ENCODE measurements at places on chromosomes 1 and 21.

GRCh38 chr1:184896000-184896399 is 78.3 kb downstream of the NIBAN1 start:
- no peak for DNase-seq

GRCh38 chr1:18962121-18962721 is 5.7 kb upstream of the IFFO2 start:
- no peak for DNase-seq

GRCh38 chr1:192951691-192952460 is 107.3 kb downstream of the UCHL5 start:
- peak; percentile 80 for DNase-seq

DNA sequence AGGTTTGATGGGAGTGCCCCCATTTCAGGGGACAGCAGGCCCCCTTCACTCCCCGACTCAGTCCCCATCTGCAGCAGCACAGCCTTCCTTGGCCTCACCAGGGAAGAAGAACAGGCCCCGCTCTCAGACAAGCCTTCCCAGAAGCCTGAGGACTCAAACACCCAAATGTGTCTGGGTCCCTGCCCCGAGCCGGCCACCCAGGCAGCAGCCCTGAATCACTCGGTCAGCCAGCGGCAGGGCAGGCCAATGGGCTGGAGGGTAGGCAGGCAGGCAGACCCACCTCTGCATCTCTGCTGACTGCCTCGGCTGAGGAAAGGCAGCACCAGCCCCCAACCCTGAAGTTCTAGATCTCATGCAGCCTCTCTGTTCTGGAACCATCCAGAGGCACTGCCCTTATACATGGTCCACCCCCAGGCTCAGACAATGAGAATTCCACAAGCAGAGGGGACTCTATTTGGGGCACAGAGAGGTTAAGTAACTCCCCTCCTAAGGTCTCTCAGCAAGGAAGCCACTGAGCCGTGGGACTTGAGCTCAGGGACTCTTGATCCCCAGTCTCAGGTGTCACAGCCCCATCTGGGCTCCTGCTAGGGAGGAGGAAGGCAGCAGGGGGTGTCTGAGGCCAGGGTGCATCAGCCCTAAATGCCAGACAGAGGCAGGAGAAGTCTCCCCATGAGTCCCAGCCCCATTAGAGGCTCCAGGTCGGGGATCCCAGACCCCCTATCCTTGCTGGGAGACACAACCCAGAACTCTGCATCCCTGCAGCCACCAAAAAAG is 33.2 kb upstream of the RUNX3 start:
- no peak for DNase-seq

GRCh38 chr1:76303340-76303717 is 228.8 kb downstream of the ST6GALNAC3 start:
- DNase-seq = no peak

- peak; percentile 8 for DNase-seq
These were observed 101.5 kb upstream of the COL24A1 start for GRCh38 chr1:86258101-86258500.

- no peak for DNase-seq
These were observed 11.6 kb upstream of the GJA9 start for GRCh38 chr1:38892976-38893375.

DNA sequence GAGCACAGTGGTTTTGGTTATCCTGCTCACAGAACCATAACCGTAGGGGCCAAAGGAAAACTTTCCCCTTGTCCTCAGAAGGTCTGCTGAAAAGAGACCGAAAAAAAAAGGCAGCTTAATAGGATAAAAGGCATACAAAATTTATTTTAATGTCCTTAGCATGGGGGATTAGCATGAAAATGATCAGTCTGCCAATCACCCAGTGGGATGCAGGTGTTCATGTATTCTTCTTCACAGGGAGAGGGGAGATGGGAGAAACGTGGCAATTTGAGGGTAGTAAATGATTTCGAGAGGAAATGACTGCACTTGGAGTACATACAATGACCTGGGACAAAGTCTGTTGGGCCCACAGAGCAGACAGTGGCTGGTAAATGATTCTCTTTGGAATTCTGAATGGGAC is 194.0 kb downstream of the AJAP1 start:
- DNase-seq = no peak

- DNase-seq = no peak
These were observed 8.4 kb downstream of the QSOX1 start for GRCh38 chr1:180163041-180163440.

GRCh38 chr1:37699147-37699546 is 6.8 kb downstream of the CDCA8 start:
- no peak for DNase-seq

DNA sequence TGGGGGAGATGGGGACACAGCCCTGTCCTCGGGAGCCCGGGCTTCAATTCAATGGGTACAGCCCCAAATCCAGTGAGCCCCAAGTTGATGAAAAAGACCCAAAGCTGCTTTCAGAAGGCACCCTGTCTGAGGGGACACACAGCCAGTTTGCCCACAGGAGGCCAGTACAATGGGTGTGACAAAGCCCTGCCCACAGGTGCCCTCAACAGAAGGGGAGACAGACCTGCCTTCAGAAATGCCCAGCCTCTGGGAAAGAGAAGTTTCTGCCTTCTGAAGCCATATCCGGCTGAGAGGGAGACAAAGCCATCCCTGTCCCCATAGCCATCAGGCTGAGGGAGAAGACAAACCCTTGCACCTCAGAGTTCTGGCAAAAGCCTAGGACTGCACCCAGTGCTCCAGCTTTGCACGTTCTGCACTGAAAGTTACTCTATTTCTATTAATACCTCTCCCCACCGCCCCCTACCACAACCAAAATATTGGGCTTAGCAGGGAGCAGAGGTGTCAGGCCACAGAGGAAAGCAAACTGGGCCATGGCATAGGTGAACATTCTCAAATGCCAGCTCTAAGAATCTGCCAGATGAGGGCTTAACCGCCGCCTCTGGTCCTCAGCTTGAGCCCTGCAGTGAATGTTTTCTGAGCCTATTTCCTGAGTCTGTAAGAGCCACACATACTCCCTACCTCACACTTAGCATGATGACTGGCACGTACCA is 18.0 kb upstream of the PTAFR start:
- no peak for DNase-seq

DNA sequence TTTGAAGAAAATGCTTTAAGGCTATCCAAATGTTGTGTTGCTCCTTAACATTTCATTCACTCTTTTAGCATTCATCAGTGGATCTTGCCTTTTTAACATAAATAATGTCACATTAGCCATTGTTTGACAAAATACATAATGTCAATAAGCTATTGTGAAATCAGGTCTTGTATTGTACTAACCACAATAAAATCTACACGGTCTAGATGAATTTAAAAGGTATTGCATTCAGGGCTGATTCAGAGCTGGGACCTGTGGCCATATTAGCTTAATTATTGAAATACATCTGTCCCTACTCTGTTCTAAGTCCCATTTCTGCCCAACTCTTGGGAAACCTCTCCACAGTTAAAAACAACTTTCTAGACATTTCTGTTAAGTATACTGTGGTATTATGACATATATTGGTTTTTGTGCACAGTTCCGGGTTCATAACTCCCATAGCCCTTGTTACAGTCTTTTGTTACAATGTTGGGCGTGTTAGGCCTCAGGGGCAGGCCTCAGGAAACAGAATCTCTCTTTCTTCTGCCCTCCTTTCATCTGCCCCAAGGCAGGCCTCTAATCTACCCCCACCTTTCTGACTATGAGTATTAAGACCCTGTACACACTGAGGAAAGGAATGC is 44.7 kb upstream of the CITED4 start:
- DNase-seq = no peak

DNA sequence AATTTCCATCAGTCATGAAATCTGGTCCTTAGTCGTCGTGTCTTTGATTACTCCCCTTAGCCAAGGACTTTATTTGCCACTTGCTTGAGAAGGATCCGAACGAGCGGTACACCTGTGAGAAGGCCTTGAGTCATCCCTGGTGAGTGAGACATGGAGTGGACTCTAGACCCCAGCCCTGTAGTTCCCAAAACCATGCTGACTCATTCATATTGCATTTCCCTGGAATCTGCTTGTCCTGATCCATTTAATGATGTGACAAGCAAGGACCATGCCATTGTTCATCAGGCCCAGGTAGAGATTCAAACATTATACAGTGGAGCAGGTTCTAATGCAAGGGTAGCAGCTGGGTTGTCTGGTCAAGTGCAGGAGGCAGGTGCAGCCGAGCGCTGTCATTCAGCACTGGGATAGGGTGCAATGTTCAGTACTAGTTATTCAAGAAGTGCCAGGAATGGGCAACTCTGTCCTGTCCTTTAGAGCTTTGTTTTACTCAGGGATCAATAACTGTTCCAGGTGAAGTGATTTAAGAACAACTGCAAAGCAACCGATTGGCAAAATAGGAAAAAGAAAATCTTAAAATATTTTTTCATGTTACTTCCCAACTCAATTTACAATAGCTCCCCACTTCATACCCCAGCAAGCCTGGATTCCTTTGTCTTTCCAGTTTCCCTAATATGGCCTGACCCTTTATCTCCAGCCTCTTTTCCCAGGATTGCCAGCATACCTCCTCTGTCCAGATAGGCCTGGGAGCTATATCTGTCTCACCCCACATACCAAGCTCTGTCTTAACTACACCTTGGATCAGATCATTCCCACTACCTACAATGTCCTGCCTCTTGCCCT is 26.5 kb downstream of the CAMK1G start:
- peak; percentile 64 for DNase-seq

- no peak for DNase-seq
These were observed 36.7 kb downstream of the KCNQ4 start for GRCh38 chr1:40820251-40820797.

DNA sequence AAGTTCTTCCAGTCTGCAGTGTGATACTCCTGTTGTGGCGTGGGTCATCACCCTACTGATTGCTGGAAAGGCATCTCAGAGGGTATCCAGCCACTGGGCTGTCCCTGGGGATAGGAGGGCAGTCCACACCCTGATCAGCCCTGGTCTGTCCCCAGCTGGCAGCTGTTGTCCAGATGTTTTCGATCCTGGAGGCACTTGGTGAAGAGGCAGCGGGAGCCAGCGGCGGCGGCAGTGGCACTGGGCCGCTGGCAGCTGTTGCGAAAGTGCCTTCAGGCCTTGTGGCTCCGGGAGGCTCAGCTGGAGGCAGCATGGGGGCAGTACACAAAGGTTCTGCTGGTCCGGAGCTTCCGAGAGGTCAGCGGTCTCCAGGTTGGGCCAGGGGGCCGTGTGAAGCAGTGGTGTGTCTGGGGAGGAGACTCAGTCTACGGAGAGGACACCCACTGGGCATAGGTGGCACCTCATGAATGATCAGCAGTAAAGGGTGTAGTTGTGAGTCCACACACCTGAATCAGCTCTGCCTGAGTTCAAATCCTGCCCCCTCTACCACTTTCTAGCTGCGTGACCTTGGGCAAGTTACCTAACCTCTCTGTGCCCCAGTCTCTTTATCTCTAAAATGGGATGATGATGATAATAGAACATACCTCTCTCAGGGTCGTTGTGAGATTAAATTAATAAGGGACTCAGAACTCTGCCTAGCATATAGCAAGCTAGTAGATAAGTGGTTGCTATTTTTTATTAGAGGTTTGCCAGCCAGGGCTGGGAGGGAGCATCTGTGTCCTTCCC is 6.1 kb downstream of the C1orf167 start:
- no peak for DNase-seq

DNA sequence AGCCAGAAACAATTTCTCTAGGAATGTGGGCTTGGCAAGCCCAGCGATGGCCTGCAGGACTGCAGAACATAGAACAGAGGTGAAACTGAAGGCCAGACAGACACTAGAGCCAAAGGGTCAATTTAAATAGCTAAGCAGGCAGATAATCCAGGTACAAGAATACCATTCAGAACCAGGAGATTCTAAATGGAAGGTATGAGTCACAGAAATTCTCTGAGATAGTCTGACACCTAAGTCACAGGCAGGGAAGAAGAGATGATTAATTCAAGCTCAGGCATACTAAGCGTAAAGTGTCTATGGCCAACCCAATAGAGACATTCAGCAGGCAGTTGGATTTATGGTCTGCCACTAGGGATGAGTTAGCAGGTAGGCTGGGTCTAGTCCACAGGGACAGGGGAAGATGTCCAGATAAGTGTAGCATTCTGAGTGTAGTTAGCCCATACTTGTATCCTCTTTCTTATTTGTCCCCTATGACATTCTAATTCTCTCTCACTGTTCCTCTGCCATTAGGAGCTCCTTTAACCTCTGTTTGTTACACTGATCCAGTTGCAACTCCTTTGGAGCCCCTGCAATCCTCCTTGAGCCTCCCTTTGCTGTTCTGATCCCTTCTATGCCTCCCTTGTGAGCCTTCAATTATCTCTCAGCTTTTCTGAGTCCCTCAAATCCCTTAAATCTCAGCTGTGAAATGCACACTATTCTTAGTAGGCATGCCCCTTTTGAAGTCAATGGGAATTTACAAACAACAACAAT is 383.8 kb downstream of the LMO4 start:
- peak; percentile 8 for DNase-seq

- DNase-seq = no peak
These were observed 2.6 kb upstream of the TNFRSF8 start for GRCh38 chr1:12060500-12060899.

DNA sequence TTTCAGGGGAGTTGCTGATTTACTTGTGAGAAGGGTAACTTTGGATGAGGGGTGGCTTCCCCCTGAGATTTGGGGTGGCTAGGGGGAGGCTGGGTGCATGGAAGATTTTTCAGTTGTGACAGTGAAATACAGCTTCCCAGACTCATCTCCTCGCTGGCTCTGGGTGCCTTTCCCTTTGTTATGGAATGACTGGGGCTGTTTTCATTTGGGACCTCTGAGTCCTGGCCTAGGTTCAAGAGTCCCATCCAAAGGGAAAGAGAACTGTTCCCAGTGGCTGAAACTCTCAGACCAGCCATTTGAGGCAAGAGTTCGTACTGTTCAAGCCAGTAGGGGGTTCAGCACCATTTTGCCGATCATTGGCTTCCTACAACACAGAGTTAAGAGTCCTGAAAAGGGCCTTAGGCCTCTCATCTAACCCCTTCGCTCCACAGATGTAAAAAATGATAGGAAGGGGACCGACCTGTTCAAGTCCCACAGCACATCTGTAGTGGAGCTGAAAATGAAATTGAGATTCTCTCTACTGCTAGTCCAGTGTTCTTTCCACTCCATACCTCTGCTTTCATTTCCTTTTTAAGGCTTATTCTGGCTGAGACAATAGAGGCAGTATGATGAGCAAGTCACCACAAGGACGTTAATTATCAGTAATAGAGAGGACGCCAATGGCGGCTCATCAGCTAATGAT is 958 bp downstream of the DDR2 start:
- DNase-seq = peak; percentile 63

DNA sequence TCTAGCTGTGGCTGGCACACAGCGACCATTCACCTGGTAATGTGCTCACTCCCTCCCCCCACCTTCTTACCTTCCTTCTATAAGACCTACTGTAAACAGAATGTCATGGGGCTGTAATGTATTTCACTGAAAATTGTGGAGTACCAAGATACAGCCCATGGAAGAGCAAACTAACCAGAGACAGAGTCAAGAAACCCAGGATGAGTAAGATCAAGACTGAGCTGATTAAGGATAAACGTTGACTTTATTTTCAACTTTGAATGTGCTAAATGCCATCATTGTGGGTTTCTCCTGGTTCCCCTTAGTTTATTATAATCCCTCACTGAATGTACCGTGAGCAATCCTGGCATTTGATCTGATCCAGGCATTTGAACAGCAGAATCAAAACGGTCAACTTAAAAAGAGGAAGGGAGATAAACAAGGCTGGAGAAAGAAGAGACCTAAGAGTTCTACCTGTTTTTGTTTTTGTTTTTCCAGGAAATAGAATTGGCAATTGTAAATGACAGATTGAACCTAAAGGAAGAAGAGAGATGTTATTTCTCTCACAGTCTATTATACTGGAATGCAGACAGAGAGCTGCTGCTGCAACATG is 16.1 kb upstream of the ATP1B1 start:
- DNase-seq = no peak
